ENCODE measurements at places on chromosomes 7 and 10.

DNA sequence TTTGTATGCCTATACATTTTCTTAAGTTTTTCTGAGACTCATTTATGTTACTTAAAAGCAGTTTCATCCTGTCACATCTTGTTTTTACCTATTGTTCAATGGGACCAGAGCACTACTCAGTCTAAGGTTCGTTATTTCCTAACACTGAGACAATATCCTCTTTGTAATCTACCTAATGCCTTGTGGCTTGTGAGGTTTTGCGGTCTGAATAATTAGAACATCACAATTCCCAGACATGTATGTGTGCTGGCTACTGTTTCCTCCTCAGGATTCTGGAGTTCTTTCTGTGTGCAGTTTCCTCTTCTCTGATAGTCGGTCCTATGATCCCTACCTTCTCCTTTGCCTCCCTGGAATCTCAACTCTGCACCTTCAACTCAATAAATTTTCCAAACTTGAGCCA, 620.2 kb downstream of the ANKRD7 start:
- no peak for DNase-seq

GRCh38 chr7:156058248-156058647, 246.0 kb upstream of the SHH start:
- DNase-seq, result no peak

DNA sequence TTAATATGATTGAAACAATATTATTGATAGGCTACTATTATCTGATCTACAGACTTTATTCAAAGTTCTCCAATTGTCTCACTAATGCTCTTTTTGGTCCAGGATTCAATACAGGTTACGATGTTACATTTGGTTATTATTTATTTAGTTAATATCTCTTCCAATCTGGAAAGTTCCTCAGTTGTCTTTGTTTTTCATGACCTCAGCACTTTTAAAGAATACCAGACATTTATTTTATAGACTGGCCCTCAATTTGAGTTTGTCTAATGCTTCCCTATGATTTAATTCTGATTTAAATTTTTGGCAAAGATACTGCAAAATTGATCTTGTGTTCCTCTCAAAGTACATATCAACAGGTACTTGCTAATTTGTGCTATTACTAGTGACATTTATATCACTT, 937.4 kb downstream of the KCNMA1 start:
- no peak for DNase-seq

GRCh38 chr7:103879928-103880600, 109.4 kb downstream of the RELN start:
- DNase-seq, result no peak

GRCh38 chr7:39293056-39293823, 273.0 kb upstream of the YAE1 start:
- DNase-seq, result no peak

- no peak for DNase-seq
Observed at GRCh38 chr7:77239471-77239870, 39.9 kb upstream of the FGL2 start.
